ENCODE measurements at places on chromosomes 6 and 20.

- no peak for DNase-seq
Observed at GRCh38 chr20:37728635-37728983, 34.8 kb downstream of the CTNNBL1 start.

- no peak for DNase-seq
Observed at GRCh38 chr6:134766497-134766896, 183.4 kb downstream of the ALDH8A1 start.

GRCh38 chr6:155647354-155647753 is 191.7 kb upstream of the NOX3 start:
- no peak for DNase-seq

- peak; percentile 20 for DNase-seq
Observed at GRCh38 chr6:72218125-72218524, 331.8 kb downstream of the RIMS1 start.

DNA sequence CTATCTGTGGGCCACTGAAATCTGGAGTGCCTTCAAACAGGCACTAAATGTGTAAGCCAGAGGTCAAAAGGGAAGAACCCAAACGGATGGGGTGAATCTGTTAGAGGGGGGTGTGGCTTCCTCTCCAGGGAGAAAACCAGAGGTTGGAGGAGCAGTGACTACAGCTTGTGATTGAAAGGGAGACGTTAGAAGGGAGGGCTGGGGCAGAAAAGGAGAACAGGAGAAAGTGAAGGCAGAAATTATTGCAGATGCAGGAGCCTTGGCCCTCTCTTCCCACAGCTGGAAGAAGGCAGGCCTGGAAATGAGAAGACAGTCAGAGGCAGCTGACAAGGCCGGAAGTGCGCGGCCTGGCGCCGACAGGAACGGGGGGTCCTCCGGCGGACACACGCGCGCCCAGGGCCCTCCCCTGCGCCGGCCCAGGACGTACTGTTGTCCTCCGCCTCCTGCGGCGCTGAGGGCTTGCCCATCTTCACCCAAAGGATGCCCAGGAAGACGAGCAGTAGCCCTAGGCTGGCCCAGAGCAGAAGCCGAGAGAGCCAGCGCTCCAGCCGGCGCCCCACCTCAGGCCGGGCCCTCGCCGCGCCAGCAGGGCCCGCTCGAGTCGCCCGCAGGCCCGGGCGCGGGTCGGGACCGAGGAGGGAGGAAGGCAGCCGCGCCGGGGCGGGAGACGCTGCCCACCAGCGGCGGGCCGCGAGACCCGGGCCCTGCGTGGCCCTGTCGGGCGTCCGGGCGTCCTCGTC is 806 bp downstream of the LEMD2 start:
- DNase-seq, result peak; percentile 78

DNA sequence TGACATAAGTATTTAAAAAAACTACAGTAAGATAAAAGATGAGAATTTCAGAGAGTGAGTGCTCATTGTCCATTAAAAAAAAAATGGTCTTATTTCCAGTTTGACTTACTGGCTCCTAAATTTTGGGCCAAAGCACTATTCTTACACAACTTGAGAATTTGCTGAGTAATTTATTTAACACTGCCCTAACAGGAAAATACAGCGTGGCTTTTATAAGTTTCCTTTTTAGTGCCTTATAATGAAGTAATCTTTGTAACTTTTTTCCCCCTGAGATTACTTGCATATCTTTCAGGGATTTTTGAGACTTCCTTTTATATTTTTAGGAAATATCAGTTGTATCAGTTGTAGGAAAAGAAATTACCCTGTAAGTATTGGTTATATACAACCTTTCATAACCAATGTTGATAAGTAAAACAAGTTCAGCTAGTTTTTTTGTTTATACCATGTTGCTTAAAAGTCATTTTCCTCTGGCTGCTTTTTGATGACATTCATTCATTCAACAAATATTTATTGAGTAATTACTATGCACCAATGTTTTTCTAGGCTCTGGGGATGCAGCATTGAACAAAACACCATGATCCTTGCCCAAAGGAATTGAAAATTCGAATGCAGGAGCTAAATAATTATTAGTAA is 106.4 kb upstream of the SGK1 start:
- DNase-seq, result no peak

DNA sequence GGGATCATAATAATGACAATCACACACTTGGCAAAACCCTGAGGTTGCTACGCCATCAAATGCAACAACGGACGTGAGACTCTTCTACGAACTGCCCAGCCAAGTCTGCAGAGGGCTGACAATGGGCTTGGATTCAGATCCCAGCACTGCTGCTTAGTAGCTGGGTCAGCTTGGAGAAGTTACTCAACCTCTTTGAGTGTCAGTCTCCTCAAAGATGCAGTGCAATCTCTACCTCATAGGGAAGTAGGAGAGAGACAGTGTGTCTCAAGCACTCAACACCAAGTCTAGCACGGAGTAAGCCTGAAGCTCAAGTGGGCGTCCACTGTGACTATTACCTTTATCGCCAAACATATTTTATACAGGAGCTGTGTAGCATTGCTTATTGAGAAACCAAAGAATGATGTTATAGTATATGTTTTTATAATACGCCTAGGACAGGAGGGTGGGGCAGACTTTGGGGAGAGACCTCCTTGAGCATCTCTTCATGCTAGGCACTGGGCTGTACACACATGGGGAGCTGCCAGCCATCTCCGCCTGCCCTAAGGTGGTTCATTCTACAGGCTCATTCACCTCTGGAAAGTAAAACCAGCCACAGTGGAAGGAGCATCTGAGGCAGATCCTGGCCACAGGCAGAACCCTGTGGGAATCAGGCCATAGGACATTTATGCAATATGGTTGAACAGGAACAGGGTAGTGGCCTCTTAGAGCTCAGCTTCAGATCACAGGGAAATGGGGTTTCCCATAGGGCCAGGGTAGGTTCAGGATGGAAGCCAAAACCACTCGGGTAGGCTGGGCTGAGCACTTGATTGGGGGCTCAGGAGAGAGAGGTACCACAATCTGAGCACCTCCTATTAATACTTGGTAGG is 160.2 kb downstream of the MRPL14 start:
- DNase-seq, result no peak

DNA sequence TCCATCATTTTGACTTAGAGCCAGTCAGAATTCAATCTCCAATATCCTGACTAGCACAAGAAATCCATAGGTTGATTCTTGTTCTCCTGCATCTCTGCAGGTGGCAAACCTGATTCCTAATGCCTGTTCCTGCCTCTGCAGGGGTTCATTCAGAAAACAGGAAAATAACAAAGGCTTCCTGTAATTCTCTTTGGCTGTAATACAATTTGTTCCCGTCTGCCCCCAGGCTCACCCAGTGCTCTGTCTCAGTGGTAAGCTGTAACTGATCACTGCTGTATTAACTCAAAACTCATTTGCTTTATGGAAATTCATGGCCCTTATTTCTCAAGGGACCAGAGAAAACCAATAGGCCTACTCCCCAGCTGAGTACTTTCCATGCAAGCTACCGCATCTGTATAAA is 88.6 kb downstream of the OPRM1 start:
- DNase-seq, result no peak

GRCh38 chr6:149127212-149127611 is 190.3 kb upstream of the TAB2 start:
- no peak for DNase-seq

GRCh38 chr6:148593130-148593812 is 153.6 kb upstream of the UST start:
- DNase-seq, result no peak

DNA sequence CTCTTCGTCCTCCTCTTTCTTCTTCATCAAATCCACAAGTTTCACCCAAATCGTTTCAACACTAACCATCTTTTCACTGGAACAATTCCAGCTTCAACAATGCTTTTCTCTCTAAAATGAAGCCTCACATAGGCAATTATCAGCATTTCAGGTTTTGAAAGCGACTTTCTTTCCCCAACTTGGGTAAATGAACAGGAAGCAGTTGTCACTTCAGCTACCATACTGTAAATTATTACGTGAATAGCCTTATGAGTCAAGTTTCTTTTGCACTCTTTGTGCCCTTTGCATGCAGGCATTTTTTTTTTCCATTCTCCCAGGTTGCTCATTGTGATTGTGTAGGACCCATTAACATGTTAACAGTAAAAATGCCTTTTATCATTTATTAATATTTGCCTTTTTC is 121.7 kb upstream of the BTBD3 start:
- DNase-seq, result no peak

DNA sequence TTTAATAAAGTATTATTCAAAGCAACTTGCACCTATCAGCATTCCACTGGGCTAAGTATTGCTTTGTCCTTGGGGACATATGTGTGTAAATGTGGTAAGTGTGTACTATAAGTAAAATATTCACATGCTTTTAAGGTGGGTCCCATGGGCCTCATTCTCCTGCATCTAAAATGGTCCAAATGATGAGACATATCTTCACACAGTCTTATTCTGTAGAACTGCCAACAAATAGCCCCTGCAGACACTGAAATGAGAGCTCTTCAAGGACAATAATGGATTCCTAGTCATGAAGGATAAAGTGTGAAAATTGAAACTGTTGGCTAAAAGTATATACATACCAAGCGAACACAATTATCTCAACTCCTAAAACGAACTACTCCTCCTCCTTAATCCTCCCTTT is 81.8 kb downstream of the SMLR1 start:
- no peak for DNase-seq

Data from globus pallidus (tissue), 1 donor.